Stimulated activated naive CD8-positive, alpha-beta T cell treated with anti-CD3 and anti-CD28 coated beads, Interleukin-15, amount 100 ng/mL, for 72 hours (primary cell): ENCODE measurements at places on chromosomes 2 and 18.

DNA sequence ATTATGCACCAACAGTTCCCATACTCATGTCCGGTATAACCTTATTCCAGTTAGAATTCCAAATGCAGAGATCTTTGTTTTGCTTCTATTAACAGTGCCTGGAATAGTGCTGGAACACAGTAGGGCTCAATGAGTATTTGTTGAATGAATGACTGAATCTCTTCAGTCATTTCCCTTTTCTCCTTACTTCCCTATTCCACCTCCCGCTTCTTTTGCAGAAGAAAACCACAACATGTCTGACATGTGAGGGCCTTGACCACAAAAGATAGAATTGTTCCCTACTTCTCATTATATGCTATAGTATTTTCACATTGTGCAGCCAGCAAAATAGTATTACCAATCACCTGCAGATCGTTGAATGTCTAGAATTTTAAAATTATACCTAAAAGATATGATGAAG is 19.5 kb upstream of the HNRNPLL start:
- DNase-seq, result no peak

DNA sequence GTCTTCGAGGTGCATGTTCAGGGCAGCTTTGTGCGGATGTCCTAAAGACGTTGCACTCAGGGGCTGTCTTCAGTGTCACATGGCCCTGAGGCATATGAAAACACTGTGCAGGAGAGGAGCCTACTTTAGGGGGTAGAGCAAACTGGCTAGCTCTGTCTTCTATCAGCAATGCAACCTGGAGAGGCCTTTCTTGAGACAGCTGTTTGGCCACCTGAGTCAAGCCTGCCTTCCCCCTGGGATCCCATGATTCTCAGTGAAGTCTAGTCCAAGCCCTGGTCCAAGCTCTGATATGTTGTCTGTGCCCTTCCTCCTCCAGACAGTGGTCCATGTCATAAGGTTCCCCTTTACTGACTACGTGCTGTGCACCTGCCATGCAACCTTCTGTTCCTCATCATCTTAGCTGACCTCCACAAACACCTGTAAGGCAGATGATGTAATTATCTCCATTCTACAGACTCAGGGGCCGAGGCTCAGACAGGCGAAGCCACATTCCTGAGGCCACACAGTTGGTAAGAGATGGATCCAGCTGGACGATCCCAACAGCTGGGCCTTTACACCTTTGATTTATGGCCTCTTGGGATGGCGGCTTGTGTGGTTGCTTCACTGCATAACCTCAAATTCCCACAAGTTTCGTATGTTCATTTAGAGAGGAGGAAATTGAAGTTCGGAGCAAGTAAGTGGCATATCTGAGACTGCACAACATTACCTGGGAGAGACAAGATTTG is 109.9 kb downstream of the COPS8 start:
- DNase-seq, result no peak

DNA sequence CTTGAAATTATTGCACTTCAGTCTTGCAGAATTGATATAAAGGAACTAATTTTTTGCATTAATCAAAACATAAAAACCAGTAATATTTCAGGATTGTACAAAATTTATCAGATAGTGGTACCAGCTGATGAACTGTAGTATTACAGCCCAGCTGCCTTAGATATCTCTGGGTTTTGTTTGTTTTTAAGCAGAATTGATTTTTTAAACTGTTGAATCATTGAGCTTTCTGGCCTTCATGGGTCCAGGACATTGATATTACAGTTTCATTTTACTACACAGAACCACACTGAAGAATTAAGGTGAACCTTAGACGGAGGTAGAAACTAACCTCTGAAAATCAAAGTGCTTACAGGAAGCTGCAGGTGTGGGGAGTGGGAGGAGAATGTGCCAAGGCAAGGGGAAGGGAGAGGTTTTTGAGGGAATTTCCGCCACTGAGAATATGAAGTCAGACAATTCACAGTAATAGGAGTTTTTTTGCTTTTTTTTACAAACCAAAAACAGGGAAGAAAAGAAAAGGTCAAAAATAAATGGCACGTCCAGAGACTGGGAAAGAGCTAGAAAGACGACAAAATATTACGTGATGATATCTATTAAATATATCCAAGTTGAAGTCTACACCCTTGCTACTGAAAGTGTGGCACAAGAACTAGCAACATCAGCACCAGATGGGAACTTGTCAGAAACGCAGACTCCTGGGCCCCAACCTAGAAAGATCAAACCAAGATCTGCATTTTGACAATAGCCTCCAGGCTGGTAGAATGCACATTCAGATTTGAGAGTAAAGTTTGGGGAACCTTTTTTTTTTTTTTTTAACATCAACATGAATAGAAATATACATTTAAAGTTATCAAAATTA is 40.8 kb upstream of the SPAG16 start:
- no peak for DNase-seq

DNA sequence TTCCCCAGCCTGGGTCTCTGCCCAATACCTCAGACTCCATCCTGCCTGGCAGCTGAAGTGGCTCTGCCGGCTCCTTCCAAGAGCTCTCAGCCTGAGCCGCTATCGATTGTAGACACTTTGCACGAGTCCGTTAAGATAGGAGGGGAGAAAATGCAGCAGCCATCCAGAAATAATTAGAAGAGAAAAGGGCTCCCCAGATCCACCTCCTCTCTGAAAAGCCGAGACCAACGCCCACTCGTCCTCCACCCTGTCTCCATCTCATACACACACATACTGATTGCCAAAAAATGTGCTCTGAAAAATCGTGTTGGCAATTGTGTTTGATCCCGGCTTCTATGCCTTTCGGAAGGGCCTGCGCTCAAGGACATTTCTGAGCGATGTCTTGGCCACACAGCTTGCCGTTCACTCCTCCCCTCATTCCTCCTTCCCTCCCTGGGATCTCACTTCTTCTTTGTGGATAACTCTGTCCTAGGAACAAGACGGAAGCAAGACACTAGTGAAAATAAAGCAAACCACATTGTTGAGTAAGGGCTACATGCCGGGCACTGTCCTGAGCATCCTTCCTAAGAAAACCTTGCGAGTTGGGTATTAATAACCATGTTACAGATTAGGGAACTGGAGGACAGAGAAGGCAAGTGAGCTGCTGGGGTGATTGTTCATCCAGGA is 372.8 kb upstream of the MYT1L start:
- DNase-seq, result no peak

DNA sequence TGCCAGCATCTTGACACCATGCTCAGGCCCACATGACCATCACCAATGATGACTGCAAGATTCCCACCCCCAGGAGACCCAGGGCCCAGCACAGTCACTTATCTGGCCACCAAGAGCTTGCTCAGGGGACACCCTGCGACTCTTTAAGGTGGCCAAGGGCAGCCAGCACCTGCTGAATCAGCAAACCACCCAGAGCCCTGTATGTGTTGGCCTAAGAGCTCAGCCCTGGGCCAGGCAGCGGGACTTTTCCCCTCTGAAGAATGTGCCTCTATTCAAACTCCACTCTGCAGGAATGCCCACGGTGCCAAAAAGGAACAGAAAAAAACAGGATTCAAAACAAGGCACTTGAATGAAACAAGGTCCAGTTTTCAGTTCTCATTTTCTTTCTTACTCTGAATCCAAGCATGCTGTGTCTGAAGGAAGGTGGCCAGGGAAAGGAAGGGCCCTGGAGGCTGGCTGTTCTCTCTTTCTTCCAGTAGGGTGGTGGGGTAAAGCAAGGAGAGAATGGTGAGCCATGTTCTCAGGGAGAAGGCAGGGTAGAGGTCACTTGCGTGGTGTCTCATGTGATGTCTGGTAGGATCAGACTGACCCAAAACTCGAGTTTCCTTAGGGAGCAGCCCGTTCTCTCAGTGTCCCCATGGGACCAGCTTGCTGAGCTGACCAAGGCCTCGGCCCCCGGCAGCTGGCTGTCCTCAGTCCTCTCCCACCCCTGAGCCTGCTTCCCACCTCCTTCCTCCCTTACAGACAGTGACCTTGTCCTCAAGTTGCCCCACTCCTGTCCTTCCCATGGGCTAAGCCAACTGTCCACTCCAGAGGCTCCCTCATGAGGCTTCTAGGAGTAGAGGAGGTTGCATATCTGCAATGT is 150.0 kb downstream of the RNF152 start:
- no peak for DNase-seq
